NCI-H187 (cell line): ENCODE measurements at places on chromosomes 6 and 20.

GRCh38 chr6:79385333-79385732 is 150.9 kb upstream of the HMGN3 start:
- no peak for DNase-seq

DNA sequence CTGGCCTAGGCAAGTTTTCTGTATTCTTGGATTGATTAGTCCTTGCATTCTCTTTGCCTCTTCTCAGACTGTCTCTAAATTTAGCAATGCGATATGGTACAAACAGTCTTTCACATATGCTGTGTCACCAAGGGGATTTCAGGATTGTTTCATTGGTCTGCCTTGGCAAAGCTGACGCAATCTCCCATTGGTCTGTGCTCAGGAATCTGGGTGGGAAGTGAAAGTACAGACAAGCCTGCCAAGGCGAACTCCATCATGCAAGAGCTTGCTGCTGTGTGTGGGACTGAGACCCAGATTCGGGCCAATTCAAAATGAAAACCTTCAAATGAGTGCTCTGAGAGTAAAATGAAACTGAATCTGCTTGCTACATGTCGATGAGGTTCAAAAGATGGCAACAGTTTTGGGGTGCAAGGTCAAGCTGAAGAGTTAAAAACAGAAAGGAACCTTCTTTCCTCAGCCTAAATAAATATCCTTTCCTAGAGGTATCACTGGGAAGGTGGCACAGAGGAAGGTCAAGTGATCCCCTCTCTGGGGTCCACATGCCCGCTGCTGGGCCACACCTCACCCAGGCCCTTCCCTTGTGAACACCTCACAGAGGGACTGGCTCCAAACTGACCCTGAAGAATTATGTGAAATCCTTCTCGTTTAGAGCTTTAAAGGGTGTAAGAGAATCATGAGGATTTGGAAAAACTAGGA is 198.8 kb upstream of the PREP start:
- no peak for DNase-seq

GRCh38 chr20:31719644-31720485 is 2.8 kb downstream of the BCL2L1 start:
- no peak for DNase-seq

GRCh38 chr6:4585682-4586468 is 190.3 kb upstream of the CDYL start:
- no peak for DNase-seq

DNA sequence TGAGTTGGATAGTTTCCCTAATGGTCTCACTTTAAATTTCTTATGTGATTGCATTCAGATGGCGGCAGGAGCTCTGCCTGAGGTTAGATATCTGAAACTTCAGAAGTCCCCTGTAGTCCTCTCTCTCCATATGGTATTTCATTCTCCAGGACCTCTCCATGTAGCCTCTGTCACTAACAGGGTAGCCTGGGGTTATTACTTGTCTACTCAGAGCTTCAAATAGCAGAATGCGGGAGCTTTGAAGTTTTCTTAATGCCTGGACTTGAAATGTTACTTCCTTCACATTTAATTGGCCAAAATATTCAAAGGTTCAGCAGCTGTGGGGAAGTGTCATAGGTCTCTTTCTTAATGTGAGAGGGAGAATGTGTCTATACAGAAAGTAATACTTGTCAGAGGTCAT is 1370.4 kb downstream of the GRIK2 start:
- DNase-seq: no peak

GRCh38 chr6:166697113-166697512 is 70.1 kb upstream of the RPS6KA2 start:
- DNase-seq: no peak

DNA sequence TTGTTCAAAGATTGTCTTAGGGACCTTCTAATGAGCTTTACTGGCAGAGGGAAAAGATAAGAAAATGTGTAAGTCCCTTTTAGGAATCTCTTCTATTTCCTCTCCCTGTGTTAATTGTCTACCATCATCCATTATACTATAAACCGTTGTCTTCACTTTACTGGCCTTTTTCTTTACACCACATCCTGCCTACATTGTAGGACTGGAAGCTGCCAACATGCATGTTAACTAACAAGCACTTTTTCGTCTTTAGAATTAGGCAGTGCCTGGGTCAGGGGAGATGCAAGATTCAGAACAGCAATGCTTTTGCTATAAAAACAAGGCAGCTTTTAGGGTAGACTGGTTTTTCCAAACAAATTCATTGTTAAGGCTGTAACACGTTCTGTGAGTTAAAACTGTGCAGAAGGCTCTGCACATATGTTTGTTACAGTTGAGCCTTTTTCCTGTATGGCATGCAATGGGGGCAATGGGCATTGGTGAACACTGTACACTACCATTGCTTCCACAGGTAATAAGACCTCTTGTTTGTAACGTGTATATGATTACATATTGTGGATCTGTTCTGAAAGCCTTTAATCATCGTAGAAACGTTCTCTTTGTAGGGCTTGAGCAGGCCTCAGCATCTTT is 10.9 kb upstream of the PKIG start:
- DNase-seq: no peak

DNA sequence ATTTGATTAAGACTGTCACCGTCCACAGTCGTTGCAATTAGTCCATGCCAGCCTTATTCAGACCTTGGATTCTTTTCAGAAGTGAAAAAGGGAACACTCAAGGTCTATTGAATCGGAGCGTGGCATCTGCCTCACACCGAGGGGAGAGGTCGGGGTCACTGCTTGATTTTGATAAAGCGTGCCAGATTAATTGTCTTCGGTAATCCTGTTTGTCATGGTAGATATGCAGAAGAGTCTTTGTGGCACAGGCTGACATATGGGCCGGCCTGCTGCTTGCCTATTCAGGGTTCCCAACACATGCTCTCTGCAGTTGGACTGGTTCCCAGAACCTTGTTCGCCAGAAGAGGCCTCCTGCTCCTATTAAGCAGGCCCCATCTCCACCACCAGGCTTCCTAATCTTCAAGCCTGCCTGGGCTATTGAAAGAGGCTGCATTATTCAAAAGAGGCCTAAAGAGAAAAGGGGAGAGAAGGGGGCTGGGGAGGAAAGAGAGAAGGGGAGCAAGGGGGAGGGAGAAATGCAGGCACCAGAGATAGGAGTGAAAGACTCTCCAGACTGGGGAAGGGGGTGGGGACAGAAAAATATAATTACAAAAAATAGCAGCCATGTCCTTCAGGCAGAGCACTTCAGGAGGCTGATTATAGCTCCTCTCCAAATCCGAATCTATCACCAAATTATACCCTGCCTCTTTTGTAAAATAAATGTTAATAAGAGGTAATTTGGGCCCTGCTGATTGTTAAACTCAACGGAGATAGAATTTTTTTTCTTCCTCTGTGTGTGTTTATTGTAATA is 611.3 kb downstream of the HDGFL1 start:
- peak; percentile 19 for DNase-seq

- DNase-seq: no peak
These were observed 14.6 kb downstream of the TJAP1 start for GRCh38 chr6:43491750-43492661.

DNA sequence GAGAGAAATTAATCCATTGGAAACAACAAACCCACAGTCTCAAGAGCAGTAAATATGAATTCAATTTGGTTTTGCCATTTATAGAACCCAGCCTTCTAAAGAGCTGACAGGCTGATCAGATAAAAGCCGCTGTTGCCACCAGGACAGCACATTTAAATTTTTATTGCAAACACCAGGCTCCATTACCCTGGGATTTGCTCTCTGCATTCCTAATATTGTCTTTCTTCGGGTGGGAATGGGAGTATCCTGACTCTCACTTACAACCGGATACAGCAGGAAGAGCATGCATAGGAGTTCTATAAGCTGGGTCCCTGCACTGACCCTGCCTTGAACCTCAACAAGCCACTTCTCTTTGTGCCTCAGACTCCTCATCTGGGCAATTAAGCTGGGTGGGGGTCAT is 142.9 kb downstream of the LRFN2 start:
- no peak for DNase-seq

GRCh38 chr20:1528811-1529210 is 28.7 kb downstream of the SIRPD start:
- DNase-seq: no peak
